Naive thymus-derived CD8-positive, alpha-beta T cell (primary cell): ENCODE measurements at places on chromosomes 6 and 20. TPM values are rescaled to one million over a fixed set of nuclear protein-coding genes. Genes with fewer than 3 reads are reported as not detected.

GRM1 gene
- polyA plus RNA-seq: not detected

DNA sequence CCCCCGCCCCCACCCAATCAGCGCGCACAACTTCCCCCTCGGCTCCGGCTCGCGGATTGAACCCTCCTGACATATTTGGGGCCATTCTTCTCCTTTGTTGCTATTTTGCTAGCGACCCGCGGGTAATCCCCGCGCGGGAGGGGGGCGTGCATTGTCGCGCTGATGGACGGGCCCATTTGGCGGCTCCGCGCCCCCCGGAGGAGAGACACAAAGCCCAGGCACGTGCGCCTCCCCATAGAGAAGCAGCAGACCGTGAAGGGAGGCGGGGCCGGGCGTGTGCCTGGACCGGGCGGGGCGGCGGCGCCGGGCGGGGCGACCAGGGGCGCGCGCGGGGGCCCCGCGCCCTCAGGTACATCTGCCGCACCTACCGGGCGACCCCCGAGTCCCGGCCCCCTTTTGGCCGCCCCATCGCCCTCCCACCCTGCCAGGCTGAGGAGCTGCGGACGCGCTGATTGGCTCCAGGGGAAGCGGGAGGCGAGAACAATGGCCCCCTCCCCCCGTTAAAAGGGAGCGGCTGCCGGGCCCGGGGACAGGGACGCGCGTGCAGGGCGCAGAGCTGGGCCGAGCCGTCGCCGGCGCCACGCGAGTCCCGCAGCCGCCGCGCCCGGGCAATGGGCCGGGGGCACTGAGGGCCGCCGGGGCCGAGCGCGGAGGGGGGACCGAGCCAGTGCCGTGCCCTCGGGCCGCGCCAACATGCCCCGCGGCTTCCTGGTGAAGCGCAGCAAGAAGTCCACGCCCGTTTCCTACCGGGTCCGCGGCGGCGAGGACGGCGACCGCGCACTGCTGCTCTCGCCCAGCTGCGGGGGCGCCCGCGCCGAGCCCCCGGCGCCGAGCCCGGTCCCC, at the start of gene INSM1:
TSS of gene INSM1 (plus strand) at position 530 of the 843 bp plus-strand sequence. CDS start at position 694, 164 bp downstream.
- DNase-seq: no peak

DNA sequence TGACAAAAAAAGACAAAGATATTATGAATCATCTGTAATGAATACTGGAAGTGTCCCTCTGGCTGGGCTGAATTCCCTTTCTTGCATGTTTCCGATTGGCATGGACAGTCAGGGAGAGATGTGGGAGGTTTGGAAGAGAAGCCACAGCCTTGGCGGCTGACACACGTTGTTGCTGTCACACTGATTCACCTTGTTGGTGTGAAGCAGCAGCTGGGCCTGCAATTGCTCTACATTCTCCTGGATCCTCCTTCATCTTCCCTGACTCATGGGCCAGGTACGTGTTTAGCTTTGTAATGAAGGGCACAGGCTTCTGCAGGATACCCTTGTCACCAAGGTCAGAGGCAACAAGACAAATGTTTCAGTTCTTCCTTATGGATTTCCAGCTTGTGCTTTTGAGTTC, 13.4 kb upstream of the SMIM8 start:
- no peak for DNase-seq

- no peak for DNase-seq
Measured at GRCh38 chr6:30954631-30955366, 14.0 kb downstream of the MUCL3 start.

- DNase-seq: no peak
Measured at GRCh38 chr20:59007665-59008511, 834 bp upstream of the CTSZ start.

DNA sequence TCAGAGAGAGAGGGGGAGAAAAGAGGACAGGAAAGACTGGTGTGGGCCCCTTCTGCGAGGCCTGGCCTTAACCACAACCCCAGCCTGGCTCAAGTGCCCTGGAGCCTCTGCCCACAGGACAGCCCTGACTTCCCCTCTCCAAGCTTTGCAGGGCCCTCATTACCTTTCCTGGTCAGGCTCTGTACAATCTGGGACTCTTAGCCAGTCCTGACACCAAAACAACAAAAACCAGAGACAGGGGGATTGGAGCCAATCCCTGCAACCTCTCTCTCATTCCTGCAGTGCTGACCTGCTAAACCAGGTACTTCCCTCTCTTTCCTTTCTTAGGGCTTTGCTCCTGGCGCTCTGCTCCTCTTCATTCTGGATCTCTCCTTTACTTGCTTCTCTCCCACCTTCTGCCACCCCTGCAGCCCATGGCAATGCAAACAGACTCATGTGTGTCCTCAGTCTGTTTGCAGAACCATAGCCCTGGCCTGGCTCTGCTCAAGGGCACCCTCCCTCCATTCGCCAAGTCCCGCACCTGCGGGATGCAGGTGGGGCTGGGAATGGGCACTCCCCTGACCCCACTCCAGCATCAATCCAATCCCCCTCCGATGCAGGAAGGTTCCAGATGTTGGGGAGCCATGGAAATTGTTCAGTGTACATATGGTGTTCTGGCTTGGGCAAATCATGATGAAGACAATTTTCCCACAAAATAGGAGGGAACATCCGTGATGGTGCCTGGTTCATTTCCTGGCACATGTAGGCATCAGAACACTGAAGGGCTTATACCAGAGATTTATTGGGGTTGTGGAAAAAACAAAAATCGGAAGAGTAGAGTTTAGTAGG, 38.1 kb downstream of the RPP40 start:
- DNase-seq: no peak
